ENCODE measurements at places on chromosomes 13 and 19.

- DNase-seq, result no peak
Measured at GRCh38 chr13:48875047-48875446, 100.7 kb upstream of the FNDC3A start.

- peak; percentile 38 for DNase-seq
Measured at GRCh38 chr13:48595431-48596429, 58.0 kb upstream of the CYSLTR2 start.

- DNase-seq, result no peak
Measured at GRCh38 chr13:31131470-31131961, 30.2 kb downstream of the HSPH1 start.

- DNase-seq, result no peak
Measured at GRCh38 chr13:51494156-51494555, 41.3 kb upstream of the INTS6 start.

GRCh38 chr19:35354898-35355297 lies 3.4 kb upstream of the FFAR3 start:
- peak; percentile 16 for DNase-seq

GRCh38 chr13:82747291-82747690 lies 1135.0 kb downstream of the SLITRK1 start:
- DNase-seq, result no peak

GRCh38 chr13:63408331-63409189 lies 1992.9 kb upstream of the PCDH20 start:
- no peak for DNase-seq

DNA sequence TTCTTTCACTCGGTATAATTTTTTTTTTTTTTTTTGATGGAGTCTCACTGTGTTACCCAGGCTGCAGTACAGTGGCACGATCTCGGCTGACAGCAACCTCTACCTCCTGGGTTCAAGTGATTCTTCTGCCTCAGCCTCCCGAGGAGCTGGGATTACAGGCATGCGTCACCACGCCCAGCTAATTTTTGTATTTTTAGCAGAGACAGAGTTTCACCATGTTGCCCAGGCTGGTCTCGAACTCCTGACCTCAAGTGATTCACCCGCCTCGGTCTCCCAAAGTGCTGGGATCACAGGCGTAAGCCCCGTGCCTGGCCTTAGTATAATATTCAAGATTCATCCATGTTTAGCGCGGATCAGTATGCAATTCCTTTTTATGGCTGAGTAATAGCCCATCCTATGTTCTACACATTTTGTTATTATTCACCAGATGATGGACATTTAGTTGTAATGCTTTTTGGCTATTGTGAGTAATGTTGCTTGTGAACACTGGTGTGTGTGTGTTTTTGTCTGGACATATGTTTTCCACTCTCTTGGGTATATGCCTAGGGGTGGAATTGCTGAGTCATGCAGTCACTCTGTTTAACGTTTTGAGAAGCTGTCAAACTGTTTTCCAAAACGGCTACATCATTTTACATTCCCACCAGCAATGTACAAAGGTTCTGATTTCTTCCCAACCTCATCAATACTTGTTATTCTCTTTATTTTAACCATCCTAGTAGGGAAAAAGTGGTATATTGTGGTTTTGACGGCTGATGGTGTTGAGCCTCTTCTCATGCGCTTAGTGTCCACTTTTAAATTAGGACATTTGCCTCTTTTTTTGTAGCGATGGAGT lies 22.9 kb downstream of the PLEKHF1 start:
- no peak for DNase-seq

DNA sequence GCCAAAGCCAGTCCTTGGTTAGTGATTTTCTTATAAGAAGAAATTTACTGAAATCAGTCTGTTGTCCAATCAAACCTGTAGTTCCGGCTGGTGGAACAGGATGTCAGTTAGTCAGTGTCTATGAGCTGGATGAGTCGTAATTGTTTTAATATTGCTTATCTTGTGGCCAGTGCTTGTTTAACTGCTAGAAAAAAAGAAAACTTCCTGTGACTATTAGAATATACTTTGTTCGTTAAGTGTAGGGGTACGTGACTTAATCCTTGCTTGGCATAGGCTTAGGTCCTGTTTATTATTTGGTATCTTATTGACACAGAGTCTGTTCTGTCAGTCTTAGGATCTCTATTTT lies 1484.8 kb upstream of the MIR17HG start:
- no peak for DNase-seq

DNA sequence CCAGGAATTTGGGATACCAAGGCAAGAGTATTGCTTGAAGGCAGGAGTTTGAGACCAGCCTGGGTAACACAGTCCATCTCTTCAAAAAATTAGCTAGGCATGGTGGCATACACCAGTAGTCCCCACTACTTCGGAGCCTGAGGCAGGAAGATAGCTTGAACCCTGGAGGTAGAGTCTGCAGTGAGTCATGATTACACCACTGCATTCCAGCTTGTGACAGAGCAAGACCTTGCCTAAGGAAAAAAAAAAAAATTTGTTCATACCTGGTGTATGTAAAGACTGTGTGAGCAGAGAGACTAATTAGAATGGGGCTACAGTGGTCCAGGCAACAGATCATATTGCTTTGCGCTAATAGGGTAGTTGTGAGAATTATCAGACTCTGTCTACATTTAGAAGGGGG lies 778.3 kb upstream of the PCDH20 start:
- DNase-seq, result no peak

- no peak for DNase-seq
Measured at GRCh38 chr13:84192125-84192524, 309.9 kb upstream of the SLITRK1 start.

DNA sequence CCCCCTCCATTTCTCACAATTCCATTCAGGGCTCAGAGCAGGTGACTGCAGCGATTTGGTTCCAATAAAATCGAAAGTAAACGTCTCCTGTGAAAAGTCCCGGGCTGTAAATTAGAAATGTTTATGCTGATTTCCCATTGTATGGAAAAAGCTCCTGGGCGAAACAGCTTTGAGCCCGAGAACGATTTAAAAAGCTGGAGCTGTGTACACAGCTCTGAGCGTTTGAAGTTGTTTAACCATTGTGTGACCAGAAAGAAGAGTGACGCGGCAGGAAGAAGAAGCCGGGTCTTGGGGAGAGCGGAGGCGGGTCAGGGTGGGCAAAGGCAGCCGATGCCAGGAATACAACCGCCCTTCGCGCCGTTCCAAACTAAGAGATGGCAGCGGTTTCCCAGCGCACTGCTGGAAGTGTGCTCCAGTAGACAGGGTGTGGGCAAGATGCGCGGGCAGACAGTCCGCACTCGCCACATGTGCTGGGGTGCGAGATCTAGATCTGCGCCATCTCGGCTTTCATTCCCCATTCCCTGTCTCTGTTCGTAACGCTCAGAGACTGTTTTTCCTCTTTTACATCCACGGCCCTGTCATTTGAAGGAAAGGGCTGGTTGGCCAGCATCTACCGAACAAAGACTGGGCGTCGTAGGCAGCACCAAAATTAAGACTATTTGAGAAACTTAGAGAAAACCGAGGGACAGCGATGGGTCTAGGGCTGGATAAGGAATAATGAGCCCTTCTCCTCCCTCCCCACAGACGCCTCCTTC lies 960 bp upstream of the GSX1 start:
- no peak for DNase-seq

DNA sequence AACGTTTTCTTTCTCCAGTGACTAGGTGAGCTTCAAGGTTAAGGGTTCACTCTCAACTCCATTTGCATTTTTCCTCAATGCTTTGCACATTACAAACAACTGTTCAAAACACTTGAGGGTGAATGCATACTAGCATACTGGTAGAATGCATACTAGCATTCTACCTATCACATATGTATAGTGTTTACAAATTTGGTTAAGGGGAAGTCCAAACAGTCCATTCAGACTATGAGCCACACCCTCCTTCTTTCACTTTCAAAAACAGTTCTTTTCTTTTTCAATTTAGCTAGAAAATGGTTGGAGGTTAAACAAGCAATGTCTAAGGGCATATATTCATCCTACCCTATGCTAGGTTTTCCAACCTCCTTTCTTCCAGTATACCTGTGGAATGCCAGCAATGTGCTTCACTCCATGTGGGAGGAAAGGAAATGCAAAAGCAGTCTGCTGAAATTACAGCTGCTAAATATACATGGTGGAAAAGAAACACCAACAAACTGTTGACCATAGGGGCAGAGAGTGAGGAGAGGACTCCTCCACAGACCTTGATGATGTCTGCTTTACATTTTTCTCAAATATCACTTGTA lies 102.6 kb downstream of the DOCK9 start:
- DNase-seq, result no peak

DNA sequence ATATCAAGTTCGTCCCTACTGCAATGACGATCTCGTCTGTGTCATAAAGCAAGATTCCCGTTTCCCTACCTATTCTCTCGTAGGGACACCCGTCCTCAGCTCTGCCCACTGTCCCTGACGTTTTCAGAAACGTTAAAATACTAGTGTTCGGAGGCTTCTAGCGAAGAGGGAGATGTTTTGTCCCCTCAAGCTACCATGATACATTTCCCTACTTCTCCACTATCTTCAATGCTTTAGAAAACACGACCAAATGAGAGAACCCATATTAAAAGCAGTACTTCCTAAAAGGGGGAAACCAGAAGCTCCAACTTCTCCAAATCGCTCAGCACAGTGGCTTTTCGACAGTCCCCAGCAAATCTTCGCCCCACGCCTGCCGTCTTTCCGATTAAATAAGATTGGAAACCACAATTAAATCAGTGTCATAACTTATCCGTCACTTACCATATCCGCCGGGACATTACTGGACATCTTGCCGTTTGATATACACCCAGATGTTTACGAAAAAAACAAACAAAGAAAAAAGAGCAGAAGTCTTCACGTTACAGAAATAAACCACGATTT lies 1.3 kb downstream of the UBL3 start:
- peak; percentile 57 for DNase-seq

DNA sequence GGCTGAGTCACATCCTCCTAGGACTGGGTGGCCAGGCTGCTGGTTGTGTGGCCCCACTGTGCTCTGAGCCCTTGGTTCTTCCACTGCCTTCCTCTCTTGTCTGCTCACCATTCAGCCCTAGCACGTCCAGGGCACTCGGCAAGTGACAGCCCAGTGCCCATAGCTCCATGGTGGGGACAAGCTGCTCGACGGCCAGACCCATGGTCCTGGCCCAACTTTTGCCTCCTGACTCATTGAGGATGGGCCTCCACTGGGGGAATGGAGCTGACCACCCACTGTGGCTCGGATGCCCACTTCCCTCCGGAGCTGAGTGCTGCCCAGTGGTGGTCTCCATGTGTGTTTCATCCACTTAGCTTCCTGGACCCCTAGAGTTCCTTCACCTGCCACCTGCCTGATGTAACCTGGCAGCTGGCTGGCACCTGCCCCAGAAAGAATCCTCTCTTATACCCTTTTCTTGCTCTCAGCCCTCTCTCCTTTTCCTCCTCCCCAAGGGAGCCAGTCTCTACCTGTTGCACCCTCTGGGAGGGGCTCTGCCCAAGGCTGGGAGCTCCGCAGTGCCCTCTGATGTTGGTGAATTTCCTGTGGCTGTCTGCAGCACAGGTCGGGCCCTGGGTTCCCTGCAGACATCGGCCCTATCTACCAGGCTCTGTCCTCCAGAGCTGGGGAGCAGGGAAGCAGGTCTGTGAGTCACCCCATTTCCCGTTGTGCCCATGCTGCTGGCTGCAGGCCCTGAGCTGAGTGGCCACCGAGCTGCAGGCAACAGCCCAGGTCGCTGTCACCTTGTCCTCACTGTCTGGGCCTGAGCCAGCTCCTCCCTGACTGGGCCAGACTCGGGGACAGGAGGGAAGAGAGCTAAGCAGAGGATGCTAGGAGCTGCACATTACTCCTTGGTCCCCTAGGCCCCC lies 7.4 kb downstream of the CHST8 start:
- no peak for DNase-seq

DNA sequence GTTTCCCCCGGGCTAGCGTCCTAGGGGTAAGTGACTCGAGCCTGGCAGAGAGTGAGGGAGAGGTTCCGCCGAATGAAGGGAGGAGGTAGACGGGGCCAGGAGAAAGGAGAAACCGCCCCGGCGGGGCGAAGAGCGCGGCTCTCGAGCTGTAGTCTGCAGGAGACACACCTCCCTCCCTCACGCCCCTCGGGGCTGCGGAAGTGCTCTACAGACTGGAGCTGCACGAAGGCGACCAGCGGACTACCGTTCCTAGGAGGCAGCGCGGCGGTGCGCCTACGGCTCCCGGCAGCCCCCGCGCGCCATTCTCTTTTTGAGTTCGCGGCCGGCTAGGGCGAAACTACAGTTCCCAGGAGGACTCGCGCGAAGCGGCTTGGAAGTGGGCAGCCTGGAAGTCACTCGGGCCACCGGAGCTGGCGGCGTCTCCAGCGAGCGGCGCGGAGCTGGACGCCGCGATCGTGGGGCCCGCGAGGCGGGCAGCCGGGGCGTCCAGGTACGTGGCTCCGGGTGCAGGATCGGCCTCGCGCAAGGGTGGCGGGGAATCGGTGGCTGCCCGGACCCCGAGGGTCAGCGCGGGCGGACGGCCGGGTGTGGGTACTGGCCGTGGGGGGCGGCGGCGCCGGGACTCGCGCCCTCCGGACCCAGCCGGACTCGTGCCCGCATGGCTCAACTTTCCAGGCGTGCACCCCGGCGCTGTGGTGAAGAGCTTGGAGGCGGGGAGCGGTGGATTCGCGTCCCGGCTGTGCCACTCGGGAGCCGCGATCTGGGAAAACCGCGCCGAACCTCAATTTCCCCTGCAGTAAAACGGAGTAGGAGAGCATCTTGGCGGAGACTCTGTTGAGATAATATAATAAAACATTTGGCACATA lies at the start of gene SIPA1L3:
Gene SIPA1L3, plus strand, starts transcription at position 340 of the 866 bp plus-strand sequence. CDS start 174,358 bp downstream, outside the sequence.
- peak; percentile 93 for DNase-seq

DNA sequence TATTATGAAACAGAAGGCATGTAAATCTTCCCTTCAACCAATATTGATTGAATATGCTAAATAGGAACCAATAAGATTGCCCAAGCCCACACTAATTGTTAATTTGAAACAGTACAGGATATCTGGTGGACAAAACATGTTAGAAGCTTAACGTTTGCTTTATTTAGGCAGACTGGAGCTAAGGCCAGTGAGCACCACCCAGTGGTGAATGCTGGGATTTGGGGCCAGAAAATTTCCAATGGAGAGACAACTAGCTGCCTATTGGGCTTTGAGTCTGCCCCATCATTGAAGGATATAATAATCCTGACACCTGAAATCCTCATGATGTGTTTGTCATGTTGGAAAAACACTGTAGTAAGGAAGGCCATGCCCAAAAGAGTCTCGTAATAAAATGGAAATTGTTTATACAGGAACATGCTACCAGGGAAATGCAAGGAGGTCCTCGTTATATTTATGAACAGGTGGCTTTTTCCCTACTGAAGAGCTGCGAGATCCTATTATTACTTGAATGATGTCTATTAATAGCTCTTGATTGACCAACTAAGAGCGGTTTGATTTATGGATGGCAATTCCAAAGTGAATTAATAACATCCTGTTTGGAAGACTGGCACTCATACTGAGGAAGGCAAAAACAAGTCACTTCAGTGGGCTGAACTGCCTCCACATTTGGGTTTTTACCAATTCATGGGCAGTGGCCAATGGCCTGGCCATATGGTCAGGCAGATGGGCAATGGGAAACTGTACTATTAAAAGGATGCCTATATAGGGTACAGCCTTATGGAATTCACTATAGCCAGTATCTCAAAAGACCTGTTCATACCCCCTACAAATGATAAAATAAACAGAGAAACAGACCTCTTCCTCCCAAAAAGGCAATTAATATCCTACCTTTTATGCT lies 8.7 kb downstream of the SIGLECL1 start:
- peak; percentile 71 for DNase-seq

DNA sequence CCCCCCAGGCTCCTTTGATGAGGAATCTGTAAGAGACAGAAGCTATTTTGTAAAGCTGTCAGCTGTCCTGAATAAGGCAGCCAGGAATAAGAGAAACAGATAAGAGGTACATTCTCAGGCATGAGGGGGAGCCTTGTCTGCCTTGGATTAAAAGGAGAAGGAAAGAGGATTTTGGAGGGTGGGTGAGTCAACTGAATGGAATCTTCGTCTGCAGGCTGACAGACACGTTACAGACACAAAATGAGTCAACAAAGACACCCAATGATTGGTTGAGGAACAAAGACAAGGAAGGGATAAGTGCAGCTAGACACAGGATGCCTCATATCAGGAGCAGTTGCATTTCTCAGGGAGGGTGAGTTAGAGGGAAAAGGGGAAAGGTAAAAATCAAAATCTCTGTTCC lies 162.5 kb downstream of the OLFM4 start:
- no peak for DNase-seq
